ENCODE measurements at places on chromosomes 16 and 17.

- no peak for DNase-seq
- H3K36me3 ChIP-seq: no peaks in the 10 kb centered on the region
- no peak overlapping the region for H3K27ac ChIP-seq
- no peaks in the 10 kb centered on the region for H3K4me1 ChIP-seq
Observed at GRCh38 chr16:64196444-64196843, 925.4 kb downstream of the CDH11 start.

GRCh38 chr17:7839876-7840261 lies 5.9 kb downstream of the KDM6B start:
- DNase-seq: no peak
- no peaks in the 10 kb centered on the region for H3K36me3 ChIP-seq
- peaks cover 57% of the 10 kb centered on the region for H3K4me1 ChIP-seq

DNA sequence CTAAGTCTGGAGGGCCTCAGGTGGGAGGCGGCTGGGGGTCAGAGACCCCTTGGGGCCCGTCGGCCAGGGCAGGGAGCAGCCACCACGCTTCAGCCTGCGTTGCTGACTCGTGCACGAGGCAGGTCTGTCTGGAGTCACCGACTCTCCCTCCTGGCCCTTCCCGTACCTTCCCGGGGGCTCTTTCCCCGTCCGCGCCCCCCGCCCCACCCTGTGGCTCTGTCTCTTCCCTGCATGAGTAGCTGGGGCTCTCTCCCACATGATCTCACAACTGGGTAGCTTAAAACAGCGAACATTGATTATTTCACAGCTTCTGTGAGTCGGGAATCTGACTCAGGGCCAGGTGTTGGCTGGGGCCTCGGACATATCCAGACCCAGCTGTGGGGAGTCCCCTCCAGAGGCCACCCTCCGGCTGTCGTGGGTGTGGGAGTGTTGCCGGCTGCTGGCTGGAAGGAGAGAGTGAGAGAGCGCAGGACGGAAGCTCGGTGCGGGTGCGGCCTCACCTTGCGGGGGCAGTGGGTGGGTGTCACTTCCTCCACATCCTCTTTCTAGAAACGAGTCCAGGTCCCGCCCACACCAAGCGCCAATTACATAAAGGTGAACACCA lies 17.3 kb downstream of the BAHCC1 start:
- no peak overlapping the region for H3K27ac ChIP-seq
- no peaks in the 10 kb centered on the region for H3K36me3 ChIP-seq
- DNase-seq: no peak
- peaks cover 31% of the 10 kb centered on the region for H3K4me1 ChIP-seq
- no peaks in the 10 kb centered on the region for H3K27me3 ChIP-seq

- H3K27ac ChIP-seq: no peak overlapping the region
- no peak for DNase-seq
- no peak overlapping the region for H3K4me3 ChIP-seq
- H3K36me3 ChIP-seq: no peaks in the 10 kb centered on the region
Observed at GRCh38 chr16:85329059-85329812, 217.0 kb upstream of the CIBAR2 start.
